NCI-H1694 treated with DMSO at 0.1 percent for 48 hours (cell line): ENCODE measurements at places on chromosomes 7 and 10.

DNA sequence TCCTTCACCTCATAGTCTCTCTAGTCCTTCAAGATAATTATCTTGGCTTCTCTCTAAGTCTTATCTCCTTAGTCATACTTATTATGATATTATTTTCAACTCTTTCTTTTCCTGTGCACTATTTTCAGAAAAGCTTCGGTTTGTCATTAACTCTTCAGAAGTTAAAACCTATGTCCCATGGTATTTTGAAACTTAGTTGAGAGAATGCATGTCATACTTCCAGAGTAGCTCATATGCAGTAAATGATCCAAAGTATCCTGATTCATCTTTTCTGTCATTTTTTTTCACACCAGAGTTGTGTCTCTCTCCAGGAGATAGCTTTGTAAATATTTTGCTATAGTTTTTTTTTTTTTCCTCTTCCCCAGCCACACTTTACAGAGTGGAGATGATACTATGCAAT lies 1008.6 kb downstream of the NRG3 start:
- DNase-seq = no peak

GRCh38 chr7:28410628-28411531 lies 1.4 kb upstream of the CREB5 start:
- DNase-seq = no peak

- no peak for DNase-seq
These were observed 23.1 kb downstream of the CASD1 start for GRCh38 chr7:94532676-94533075.

DNA sequence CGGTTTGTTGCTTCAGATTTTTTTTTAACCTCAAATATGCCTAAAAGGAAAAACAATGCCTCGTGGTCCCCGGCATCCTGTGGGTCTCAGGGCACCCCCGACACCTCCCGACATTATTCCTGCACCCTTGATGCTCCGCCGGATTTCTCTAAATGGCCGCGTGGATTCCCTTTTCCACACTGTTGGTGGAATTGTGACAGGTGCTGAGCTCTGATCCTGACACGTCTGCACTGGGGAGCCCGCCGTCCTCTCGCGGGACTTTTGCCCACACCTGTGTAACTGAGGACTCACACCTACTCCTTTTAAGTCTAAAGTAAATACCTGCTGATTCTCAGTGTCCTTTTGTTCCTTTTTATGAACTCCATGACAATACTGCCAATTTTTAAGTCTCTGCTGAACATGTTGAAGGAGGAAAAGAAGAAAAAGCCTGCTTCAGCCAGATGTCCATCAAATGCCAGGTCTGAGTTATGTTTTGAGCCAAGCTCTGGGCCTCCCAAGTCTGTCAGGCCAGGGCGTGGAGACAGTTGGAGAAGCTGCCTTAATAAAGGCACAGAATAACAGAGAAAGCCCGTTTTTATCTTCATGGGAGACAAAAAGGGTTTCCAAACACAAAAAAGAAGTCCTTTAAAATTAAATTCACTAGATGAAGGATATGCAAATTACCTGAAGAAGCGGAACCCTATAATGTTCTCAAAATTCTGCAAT lies 568.2 kb downstream of the DNAJB6 start:
- no peak for DNase-seq

DNA sequence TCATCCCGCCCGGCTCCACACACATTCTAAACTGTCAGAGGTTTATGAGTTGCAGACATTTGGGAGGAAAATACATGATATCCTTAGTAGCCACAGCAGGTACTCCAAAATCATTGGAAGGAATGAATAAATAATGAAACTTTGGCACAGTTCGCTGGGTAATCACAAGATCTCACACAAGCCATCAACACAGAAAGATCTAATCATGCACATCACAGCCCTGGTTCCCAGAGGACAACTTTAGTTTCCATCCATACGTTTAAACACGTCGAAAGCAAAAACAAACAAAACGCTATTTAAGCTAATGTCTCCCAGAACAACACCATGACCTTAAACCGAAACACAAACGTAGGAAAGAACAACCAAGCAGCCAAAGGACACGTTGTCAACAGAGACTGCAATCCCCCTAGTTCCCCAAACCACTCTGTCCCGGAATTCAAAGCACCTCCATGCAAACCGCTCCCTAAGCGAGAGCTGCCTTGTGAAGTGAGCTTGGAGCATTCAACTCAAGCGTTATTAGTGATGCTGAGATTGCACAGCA lies 12.3 kb downstream of the SVIL start:
- no peak for DNase-seq

DNA sequence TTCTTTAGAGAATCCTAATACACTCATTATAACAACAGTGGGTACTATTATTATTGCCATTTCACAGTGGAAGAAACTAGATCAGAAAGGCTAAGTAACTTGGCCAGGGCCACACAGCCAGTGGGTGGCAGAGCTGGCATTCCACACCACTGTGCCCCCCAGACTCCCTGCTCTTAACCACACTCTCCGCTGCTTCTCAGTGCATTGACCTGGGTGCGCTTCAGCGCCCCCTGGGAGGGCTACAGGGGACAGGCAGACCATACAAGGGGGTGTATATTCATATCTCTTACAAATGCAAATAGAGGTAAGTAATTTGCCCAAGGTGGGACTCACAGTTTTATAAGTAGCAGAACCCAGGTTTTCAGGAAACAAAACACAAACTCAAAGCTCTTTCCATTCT lies 77.0 kb upstream of the NMT2 start:
- peak; percentile 1 for DNase-seq

- no peak for DNase-seq
These were observed 214.3 kb downstream of the NRG3 start for GRCh38 chr10:82089327-82089726.

GRCh38 chr7:157177983-157178381 lies 39.3 kb downstream of the UBE3C start:
- no peak for DNase-seq

DNA sequence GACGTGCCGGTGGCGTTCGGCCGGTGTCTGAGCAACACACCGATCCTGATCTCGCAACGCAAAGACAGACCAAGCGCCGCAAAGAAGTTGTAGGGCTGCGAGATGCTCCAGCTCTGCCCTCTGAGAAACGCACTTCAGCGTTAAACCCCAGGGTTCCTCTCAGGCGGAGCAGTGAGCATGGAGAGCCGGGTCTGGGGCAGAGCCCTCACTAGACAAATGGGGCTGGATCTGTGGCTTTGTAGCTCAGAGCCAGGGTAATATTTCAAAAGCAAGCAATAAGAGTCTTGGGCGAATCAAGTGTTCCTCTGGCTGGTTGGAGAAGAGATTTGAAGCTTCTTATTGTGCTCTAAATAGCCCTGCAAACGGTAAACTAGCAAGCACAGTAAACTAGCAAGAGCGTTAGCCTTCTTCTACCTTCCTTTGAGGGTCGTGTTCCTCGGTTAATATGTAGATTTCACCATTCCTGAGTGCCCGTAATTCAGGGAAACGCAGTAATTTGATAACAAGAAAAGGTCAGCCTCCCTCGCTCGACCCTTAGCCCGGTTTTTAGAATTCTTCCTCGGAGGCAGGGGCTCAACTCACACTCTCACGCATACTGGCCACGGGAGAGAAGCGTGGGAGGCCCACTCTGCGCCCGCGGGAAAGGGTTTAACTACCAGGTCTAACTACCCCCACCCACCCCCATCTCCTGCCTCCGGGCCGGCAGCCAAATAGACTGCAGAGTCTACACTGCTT lies 6.7 kb downstream of the SKAP2 start:
- DNase-seq = no peak

DNA sequence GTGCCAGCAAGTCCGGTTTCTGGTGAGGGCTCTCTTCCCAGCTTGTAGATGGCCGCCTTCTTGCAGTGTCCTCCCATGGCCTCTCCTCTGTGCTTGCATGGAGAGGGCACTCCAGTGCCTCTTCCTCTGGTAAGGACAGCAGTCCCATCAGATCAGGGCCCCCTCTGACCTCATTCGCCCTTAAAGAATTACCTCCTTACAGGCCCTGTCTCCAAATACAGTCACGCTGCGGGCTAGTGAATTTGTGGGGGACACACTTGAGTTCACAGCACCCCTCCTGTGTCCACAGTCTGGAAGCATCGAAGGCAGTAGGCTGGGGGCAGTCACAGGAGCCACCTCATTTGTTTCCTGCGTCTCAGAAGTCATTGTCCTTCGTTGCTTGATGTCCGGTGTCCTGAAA lies 54.6 kb downstream of the LHPP start:
- no peak for DNase-seq

DNA sequence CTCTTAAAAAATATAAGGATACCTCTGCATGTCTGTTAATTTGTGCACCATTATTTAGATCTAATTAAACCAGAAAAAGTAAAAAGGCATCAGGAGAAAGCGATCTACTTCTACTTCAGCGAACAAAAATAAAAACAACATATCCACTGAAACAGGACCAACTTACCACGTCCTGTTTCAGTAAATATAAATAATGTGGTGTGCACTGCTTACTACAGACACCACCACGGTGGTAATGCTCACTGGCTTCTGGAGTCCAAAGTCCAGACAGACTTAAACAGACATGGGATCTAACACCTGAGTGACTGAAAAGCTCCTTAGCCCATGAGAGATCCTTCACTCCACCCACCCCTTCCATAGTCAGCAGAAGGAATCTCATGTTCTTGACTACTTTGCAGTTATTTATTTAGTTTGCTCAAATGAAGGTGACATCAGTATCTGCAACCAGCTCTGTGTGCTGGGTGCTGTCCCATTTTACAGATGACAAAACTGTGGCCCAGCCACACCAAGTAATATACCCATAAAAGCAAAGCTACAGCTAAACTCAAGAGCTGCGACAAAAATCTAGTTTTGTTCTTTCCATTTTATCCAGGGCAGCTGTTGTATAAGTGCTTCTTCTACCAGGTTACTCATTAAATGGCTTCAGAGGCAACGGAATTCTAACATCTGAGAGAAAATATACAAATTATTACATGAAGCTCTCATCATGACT lies 62.1 kb upstream of the NCAPG2 start:
- DNase-seq = no peak
